Adipocyte (in vitro differentiated cells): ENCODE measurements at places on chromosomes 3 and 15.

- no peak for DNase-seq
Observed at GRCh38 chr3:7710284-7710683, 791.3 kb upstream of the LMCD1 start.

DNA sequence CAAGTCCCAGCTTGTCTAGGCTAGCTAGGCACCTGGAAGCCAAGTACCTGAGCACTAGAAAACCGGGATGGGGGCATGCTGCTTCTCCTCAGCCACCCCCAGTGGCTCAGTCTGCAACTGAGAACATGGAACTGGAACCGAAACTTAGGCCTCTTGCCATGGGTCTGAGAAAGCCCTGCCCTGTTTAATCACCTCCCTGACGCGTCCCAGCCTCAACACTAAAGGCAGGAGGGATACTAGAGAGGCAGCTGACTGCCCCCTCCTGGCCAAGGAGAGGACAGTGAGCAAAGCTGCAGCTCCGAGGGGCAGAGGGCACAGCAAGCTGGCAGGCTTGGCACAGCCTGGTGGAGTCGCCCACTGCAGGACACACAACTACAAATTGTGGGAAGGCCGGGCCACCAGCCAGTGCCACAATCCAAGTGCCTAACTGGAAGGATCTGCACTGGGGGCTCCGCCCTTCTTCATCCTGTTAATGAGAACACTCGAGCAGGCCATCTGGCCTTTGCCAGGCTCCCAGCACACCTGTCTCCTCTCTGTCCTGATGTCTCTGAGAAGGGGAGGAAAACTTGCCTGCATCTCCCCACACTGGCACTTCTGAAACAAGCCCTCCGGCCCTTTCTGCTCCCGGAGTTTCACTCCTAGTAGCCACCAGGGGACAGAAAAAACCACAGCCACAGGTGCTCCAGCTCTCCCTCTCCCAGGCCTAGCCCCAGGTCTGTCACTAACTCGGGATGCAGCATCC, 53.7 kb downstream of the BDH1 start:
- peak; percentile 36 for DNase-seq

DNA sequence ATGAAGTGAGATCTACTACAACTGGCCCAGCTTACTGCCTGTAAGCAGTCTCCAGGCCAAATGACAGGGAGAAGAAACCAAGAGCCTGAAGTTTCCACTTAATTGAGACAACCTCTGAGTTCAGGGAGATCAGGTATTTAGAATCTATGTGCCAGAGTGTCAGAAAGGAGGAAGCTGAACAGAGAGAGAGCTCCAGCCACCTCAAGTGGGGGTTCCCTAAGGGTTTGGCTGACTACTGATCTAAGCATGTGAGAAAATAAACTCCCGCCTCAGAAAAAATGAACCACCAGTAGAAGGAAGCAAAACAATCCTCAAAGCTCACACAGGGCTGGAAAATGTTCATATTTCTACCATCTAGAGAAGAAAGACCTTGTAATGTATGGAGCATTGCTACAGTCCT, 25.0 kb downstream of the ADAM10 start:
- peak; percentile 53 for DNase-seq

- DNase-seq = no peak
Observed at GRCh38 chr15:90946538-90946937, 8.1 kb upstream of the RCCD1 start.

DNA sequence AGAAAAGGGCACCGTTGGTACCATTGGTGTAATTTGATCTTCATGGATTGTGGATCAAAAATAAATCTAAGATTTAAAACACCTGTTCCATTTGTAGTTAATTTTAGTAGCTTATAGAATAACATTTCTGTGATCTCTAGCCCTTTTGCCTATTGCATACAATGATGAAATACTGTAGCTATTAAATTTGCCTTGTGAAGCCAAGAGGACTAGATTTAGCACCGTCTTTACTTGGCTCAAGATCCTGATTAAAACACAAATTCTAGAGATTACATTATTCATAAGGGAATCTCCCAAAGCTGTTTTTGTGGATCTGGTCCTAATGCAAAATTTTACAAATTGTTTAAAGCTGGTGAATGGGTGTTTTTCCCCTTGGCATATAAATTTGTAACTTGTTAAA, 8.2 kb downstream of the TBC1D23 start:
- peak; percentile 79 for DNase-seq

- DNase-seq = no peak
Observed at GRCh38 chr3:130529486-130530215, 12.7 kb downstream of the COL6A6 start.
